ENCODE measurements at places on chromosomes 1 and 21.

- no peak for DNase-seq
Observed at GRCh38 chr1:35717911-35718476, 690 bp downstream of the C1orf216 start.

DNA sequence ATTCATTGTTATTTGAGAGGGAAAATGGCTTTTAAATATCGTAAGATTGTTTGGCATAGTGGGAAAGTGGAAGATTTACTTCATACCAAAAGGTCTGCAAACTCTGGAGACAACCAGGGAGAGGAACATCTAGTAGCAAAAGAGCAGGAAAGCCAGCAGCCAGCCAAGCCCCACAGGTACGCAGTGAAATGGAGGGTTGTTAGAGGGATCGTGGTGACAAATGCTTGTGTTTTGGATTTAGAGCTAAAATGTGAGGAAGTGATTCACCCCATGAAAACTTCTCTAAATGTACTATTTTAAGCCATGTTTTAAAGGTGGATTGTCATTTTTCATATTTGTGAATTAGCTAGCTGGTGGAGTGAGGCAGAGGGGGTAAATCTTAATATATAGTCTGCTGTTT, 69.3 kb downstream of the RPS6KC1 start:
- no peak for DNase-seq

- no peak for DNase-seq
Observed at GRCh38 chr1:107003972-107004371, 52.5 kb upstream of the PRMT6 start.

DNA sequence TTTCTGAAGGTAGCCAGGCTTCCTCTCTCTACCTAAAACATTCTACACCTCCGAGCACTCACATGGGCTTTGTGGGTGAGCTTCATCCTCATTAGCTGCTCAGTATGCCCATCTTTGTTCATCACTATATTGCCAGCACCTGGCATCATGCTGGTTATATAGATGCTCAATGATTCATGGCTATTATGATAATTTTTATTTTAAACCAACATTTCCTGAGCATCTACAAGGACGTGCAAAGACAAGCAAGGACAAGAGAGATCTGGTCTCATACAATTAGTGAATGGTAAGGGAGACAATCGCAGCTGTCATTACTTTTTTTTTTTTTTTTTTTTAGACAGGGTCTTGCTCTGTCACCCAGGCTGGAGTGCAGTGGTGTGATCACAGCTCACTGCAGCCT, 11.3 kb upstream of the QSOX1 start:
- DNase-seq = no peak

GRCh38 chr1:61836649-61837048, 94.4 kb downstream of the PATJ start:
- no peak for DNase-seq

- DNase-seq = no peak
Observed at GRCh38 chr1:30378991-30379581, 344.3 kb downstream of the MATN1 start.

GRCh38 chr1:24545662-24546061, 10.2 kb upstream of the NCMAP start:
- DNase-seq = no peak

DNA sequence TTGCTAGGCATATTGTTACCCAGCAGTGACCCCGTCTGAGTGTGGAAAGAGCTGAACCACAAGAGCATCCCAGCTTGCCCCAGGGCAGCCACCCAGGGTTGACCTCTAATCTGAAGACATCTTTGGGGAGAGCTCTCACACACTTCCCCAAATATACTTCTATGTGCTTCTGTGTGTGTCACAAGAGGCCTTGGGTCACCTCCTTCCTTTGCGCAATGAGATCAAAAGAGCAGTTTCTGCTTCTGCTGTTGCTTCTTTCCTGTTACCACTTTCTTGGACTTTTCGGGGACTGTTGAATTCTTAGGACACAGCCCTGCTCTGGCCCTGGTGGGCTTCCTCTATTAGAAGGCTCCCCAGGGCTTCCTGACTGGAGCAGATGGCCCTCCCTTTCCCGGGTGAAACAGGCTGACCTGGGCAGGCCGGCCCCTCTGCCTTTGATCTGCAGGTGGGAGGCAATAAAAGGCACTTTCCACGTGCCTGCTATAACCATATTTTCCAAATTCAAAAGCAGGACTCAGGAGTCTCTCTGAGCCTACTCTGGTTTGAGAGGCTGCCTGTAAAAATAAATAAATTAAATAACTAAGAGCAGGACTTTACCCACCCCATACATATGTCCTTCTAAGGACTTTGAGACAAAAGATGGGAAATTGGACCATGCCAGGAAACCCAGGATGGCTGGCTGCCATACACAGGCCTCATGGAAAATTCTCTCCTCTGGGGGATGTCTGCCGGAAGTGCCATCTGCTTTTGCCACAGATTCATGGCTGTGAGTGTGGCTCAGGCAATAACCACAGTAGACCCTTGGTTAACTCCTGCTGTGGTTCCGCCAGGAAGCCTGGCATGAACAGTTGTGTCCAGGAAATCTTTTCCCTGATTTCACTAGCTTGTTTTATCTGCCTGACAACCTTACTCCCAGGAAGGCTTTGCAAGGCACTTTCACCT, 28.3 kb upstream of the RCSD1 start:
- DNase-seq = no peak

GRCh38 chr1:70427976-70428375, 16.9 kb downstream of the CTH start:
- DNase-seq = no peak

DNA sequence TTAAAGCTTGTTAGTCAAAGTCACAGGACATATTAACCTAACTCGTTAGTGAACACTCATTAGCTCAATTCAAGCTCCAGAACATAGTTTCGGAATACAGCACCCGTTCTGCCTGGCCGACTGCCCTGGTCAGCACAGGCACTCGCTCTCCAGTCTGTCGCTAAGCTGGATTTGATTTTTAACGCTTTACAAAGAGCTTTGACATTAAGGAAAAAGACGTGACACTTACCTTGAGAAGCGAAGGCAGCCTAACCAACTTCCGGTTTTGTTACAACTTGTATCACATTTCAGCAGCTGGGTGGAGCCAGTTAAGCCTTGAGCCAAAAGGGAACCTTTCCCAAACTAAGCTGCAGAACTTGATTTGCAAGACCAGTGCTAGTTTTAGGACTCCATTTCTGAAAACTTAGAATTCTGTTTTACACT, at the start of gene FRRS1:
TSS of gene FRRS1 (minus strand) at position 258 of the 423 bp plus-strand sequence. CDS start 17,867 bp downstream, outside the sequence.
- peak; percentile 2 for DNase-seq

- DNase-seq = no peak
Observed at GRCh38 chr1:23098463-23099170, 70.0 kb downstream of the LUZP1 start.

- no peak for DNase-seq
Observed at GRCh38 chr1:239619190-239619589, 232.8 kb downstream of the CHRM3 start.

GRCh38 chr1:4797429-4797828, 143.0 kb downstream of the AJAP1 start:
- DNase-seq = no peak

GRCh38 chr1:178393370-178393769, 103.4 kb downstream of the CLEC20A start:
- peak; percentile 46 for DNase-seq

DNA sequence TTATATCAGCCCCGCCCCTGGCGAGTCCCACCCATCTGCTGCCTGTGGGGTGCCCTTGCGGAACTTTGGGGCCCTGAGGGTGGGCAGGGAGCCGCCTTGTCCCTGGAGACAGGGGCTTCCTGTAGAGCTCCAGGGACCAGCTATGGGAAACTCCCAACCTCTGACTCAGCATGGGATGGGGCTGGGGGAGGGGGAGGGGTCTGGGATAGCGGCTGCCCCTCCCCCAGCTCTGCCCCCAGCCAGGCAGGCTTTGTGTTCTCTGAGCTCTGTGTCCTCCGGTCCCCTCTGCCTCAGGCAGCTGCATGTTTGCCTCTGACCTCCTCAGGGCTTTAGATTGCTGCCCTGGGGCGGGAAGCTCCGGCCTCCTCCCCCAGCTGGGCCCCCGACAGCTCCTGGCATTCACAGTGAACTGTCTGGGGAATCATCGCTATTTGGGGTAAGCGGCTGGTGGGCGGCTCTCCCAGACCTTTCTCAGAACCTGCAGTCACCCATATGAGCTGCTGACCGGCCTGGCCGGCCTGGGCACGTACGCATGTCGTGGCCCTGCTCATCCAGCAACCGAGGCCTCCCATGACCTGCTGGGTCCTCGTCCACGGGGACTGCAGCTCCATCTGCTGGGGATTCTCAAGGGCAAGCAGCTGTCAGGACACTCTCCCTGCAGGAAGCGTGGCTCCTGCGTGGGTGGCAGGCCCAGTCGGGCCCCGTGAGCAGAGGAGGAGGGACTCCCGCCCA, 17.1 kb downstream of the ARHGEF16 start:
- no peak for DNase-seq

GRCh38 chr1:10943041-10943440, 69.4 kb upstream of the TARDBP start:
- no peak for DNase-seq

- DNase-seq = no peak
Observed at GRCh38 chr1:248576260-248576980, 1.9 kb upstream of the OR2T34 start.

DNA sequence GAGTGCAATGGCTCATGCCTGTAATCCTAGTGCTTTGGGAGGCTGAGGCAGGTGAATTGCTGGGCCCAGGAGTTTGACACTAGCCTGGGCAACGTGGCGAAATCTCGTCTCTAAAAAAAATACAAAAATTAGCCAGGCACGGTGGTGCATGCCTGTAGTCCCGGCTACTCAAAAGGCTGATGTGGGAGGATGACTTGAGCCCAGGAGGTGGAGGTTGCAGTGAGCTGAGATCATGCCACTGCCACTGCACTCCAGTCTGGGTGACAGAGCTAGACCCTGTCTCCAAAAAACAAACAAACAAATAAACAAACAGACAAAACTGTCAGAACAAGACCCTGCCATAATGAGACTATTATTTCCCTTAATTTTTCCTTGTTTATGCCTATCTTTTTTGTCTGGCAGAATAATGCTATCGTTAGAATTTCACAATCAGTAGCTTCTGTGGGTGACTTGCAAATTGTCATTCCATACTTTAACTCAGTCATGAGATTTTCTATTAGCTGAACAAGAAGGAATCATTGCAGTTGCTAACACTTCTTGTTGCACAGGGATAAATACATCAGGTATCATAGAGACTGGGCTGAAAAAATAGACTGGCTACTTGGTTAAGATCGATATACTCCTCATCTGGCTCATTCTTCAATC, 7.5 kb upstream of the THEM4 start:
- DNase-seq = no peak

GRCh38 chr1:184385865-184386311, 941 bp upstream of the C1orf21 start:
- no peak for DNase-seq

DNA sequence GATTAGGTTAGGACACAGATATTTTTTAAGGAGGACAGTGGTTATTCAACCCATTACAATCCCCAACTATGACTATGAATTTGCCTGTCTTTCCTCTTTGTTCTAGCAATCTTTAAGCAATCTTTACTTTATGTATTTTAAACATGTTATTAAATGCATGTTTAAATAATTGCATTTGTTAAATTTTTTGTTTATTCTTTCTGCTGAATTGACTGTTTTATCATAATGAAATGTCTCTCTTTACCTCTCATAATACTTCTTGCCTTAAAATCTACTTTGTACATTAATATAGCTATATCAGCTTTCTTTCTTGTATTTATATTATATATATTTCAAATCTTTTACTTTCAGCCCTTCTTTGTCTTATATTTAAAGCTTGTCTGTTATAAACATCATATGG, 46.1 kb downstream of the CR1L start:
- DNase-seq = no peak

GRCh38 chr1:230818367-230818766, 50.0 kb downstream of the C1orf198 start:
- no peak for DNase-seq

- DNase-seq = no peak
Observed at GRCh38 chr1:101219924-101220870, 16.6 kb upstream of the S1PR1 start.

- DNase-seq = no peak
Observed at GRCh38 chr1:33378976-33379375, 51.9 kb downstream of the PHC2 start.

- no peak for DNase-seq
Observed at GRCh38 chr1:32924881-32925344, 23.7 kb upstream of the TMEM54 start.

GRCh38 chr1:10272274-10272673, 61.9 kb downstream of the KIF1B start:
- DNase-seq = no peak

DNA sequence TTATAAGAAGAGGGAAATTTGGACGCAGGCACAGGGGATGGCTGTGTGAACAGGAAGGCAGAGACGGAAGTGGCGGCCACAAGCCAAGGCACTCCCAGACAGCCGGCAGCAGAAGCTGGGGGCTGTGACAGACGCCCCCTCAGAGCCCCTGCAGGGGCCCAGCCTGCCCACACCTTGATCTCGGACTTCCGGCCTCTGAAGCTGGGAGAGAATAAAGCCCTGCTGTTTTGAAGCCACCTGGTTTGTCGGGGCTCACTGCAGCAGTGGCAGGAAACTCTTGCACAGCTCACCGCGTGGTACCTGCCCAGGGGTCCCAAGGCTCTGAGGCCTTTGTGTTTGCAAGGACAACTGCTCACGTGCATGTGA, 13.7 kb downstream of the MEGF6 start:
- no peak for DNase-seq

DNA sequence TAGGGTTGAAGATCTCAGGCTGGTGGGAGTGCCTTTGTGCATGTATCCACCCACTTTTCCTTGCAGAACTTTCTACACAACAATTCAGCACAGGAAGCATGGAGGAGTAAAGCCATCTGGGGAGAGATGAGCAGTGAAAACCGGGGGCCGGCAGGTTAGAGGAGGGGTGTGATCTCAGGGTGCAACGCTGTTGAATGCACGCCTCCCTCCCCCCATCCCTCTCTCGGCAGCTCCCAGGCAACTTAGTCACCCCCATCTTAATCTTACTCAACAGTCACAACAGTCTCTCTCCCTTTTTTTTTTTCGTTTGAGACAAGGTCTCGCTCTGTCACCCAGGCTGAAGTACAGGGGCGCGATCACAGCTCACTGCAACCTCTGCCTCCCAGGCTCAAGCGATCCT, 16.6 kb upstream of the ABCG1 start:
- no peak for DNase-seq

DNA sequence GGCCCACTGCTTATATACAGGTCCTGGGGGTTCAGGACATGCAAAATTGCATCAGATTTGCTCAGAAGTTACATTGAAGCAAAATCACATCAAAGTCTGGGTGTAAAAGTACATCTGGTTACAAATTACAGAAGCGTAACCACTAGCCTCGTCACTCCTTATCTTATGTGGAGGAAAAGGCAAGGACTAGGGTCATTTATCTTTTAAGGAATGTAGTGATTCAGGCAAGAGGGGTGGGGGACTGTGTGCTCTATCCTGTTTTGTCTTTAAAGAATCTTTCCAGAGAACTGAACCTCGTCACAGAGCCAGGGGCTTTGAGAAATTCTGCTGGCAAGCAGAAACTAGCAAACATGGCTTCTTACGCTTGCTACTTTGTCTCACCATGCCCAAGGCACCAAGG, 61.1 kb upstream of the RAB4A start:
- no peak for DNase-seq

GRCh38 chr1:53945183-53945432, 391 bp downstream of the IFT25 start:
- DNase-seq = no peak

Data from NCI-H1417 treated with DMSO at 0.1 percent for 48 hours (cell line).